Activated CD4-positive, alpha-beta T cell treated with anti-CD3 and anti-CD28 coated beads for 4 hours (primary cell): ENCODE measurements at places on chromosomes 13 and 19.

GRCh38 chr19:3397266-3398022 is 31.1 kb downstream of the NFIC start:
- DNase-seq, result no peak

GRCh38 chr13:31198519-31198918 is 1.3 kb upstream of the B3GLCT start:
- DNase-seq, result no peak

DNA sequence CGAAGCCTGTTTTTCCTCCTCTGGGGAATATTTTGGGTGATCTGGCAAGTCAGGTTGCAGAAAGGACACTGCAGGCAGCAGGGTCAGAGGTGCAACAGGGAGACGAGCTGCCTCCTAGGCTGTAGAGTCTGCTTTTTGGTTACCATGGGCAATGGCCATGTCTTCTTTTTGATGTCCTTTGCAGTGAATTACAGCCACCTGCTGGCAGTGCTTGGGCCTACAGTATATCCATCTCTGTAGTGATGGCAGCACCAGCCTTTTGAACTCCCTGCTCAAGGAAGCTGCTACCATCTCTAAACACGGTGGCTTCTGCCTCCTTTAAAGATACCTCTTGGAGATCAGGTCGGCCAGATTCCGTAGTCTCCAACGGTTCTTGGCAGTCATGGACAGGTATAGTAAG is 73.9 kb downstream of the WTIP start:
- DNase-seq, result no peak

DNA sequence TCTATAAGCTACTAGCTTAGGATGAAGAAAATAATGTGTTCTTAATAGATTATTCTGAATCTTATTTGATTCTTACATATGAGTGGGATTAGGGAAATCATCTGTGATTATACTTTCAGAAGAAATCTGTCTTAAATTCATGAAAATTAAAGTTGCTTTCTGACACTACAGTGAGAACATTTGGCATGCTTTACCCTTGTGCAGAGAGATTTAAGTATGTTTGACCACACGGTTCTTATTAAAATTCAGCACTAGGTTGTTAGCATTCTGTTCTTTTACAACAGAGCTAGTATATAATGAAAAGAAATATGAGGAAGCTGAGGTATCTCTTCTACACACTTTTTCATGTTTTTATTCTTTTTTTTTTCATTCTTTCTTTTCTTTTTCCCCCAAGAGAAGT is 2723.9 kb downstream of the PCDH9 start:
- DNase-seq, result no peak

GRCh38 chr19:46372901-46373490 is 26.1 kb downstream of the PPP5C start:
- no peak for DNase-seq

DNA sequence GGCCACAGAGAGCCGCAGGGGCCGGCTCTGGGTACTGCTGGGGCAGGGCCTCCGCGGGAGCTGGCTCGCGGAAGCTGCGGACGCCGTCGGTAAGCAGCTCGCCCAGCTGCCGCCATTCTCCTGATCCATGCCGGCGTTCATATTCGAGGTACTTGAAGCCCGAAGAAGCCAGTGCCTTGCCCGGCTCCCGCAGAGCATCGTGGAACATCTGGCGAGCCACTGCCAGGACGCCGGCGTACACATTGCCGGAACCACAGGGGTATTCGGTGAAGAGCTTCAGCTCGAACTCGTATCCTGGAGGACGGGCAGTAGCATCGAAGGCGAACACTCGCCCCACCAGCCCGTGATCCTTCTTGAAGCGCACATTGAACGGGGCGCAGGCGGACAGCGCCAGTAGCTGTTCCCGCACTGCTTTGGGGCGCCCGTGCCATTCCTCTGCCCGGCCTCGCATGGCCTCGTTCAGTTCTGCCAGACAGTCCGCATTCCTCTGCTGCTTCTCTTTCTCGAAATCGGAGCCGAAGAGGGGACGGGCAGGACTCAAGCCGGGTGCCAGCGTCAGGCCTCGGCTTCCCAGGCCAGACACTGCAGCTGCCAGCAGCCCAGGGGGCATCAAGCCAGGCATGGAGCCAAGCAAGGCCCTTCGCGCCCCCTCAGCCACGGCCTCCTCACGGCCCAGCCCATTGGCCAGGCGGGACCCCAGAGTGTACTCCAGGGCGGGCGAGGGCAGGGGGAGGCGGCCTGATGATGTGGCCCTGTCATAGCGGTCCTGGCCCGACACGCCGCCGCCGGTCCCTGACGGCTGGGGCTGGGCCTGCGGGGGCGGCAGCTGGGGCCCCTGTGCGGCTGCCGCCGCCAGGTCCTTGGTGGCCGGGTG is 1.0 kb downstream of the IRF2BP1 start:
- no peak for DNase-seq

GRCh38 chr13:22569811-22570210 is 611.0 kb upstream of the SGCG start:
- no peak for DNase-seq

- no peak for DNase-seq
Measured at GRCh38 chr19:4969772-4970531, 1.0 kb downstream of the KDM4B start.

- DNase-seq, result no peak
Measured at GRCh38 chr13:111458739-111459138, 138.3 kb downstream of the TEX29 start.

- DNase-seq, result no peak
Measured at GRCh38 chr13:72931311-72931710, 127.5 kb upstream of the KLF5 start.

GRCh38 chr13:41458761-41459431 is 1.5 kb downstream of the RGCC start:
- peak; percentile 67 for DNase-seq

DNA sequence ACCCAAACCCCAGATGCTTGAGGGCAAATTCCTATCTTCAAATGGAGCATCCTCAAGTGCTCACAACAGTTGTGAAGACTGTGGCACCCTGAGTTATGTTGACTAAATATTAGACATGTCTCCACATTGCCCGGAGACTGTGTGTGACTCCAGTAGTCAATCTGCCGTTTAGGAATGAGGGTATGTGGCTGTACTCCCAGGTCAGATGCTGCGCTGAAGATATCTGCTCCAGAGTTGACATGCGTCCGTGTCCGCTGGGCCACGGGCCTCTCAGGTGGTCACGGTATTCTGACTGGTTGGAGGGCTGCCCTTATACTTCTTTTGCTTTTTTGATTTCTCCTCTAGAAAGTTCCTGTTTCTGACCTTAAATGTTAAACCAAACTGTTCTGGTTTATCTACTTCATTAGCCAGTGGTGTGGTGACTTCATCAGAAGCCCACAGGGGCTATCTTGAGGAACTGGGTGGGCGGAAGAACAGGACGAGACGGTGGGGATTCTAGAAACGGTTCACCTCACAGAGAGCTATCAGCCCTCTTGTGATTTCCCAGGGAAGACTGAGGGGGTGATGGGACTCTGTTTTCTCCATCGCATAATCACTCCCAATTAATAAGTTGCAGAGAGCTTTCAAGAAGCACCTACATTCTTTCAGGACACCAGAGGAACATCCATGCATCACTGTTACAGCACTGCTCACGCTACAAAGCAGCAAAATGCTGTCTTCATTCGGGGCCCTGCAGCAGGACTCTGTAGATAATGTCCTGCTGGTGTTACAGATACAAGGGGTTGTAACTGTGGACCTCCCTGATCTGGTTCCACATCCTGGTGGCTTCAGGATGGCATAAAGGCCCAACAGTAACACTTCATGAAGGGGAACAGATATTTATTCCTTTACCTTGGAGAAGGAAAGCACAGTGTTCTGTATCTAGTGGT is 1.3 kb upstream of the LCP1 start:
- DNase-seq, result no peak

DNA sequence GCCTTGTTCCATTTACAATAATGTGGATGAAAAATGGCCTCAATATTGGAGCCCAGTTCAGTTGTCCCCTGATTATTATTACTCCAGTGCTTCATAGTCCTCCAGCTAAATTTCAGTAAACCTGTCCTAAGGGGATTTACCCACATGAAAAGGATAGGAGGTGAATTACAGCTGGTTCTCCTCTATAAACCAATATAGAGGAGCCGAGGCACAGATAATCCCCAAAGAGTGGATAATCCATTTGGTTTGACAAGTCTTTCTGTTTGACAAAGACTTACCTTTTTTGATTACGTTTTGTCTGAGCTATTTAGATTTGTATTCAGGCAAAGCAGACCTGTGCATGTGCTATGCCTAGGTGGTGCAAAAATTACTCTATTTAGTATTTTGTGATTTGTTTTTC is 2.7 kb downstream of the CNMD start:
- DNase-seq, result no peak

DNA sequence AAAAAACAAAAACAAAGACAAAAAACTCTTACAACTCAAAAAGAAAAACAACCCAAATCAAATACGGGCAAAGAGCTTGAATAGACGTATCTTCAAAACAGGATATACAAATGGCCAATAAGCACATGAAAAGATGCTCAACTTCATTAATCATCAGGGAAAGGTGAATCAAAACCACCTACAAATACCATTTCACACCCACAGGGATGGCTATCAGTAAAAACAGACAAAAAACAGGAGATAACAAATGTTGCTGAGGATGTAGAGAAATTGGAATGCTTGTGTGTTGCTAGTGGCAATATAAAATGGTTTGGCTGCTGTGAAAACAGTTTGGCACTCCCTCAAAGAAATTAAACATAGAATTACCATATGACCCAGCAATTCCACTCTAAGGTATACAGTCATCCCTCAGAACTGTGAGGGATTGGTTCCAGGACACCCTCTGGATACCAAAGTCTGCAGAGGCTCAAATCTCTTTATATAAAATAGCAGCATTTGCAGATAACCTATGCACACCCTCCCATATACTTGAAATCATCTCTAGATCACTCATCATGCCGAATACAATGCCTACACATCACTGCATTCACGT is 29.7 kb downstream of the MLLT1 start:
- DNase-seq, result no peak

DNA sequence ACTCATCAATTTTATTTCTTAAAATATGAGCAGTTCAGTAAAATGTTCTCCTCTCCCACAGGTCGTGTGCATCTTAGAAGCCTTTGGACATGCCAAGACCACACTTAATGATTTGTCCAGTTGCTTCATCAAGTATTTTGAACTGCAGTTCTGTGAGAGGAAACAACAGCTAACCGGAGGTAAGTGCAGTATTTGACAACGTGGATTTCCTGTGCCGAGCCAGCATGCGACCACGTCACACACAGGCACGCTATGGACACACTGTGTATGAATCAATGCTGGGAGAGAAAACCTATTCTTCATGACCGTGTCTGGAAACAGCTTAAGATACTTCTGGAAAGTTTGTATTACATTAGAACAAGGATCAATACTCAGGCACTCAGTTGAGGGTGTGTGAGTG is 268.5 kb downstream of the MYO16 start:
- DNase-seq, result no peak

- no peak for DNase-seq
Measured at GRCh38 chr13:30413842-30414241, 8.5 kb upstream of the UBE2L5 start.
